ENCODE measurements at places on chromosomes 1 and 21.

GRCh38 chr1:52045236-52045635 is 9.8 kb downstream of the TXNDC12 start:
- DNase-seq, result no peak

DNA sequence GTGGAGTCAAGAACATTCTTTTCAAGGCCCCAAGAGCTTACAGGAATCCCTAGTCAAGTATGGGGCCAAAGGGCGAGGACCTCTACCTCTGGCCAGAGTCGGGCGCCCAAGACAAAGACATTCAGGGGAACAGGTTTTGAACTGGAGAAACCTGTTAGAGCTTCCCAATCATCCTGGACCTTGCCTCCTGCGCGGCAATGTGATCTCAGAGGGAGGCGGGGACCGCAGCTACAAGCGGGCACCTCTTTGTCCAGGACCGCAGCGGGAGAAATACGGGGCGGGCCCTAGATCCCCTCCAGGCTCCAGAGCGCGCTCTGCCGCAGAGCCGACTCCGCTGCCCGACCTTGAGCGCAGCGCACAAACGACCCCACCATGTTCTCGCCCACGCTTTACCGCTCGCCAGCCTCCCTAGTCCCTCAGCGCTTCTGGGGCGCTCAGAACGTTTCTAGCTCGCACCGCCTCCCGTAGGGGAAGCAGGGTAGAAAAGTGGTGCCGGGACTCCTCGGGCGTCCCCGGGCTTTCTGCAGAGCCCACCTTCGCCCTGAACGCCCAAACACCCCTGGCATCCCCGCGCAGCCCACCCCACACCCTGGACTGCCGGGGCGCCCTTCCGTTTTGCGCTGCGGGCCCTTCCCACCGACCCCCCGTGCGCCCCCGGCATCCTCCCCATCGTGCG is 28.1 kb downstream of the RABIF start:
- no peak for DNase-seq

GRCh38 chr21:40422896-40423635 is 423.9 kb downstream of the DSCAM start:
- DNase-seq, result no peak

DNA sequence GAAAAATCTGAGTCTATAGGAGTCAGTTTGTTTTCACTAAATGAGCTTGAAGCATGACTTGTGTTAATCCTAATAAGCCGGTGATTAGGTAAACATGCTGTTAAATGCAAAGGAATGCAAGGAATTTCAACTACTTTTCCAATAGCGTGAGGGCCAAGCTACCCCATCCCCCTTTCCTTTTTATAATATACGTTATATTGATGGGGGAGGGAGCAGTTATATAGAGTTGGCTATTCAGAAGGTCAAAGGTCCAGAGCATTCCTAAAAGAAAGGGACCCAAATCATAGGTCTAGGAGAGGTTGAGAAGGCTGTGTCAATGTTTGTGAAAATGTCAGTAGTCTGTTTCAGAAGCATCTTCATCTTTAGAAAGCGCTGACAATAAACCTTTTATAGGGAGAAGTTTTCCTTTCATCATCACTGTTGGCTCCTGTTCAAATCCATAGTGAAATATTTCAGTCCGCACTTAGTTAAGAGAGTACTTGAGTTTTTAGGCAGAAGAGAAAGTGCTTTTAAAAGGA is 3.8 kb downstream of the CCN1 start:
- DNase-seq, result no peak

DNA sequence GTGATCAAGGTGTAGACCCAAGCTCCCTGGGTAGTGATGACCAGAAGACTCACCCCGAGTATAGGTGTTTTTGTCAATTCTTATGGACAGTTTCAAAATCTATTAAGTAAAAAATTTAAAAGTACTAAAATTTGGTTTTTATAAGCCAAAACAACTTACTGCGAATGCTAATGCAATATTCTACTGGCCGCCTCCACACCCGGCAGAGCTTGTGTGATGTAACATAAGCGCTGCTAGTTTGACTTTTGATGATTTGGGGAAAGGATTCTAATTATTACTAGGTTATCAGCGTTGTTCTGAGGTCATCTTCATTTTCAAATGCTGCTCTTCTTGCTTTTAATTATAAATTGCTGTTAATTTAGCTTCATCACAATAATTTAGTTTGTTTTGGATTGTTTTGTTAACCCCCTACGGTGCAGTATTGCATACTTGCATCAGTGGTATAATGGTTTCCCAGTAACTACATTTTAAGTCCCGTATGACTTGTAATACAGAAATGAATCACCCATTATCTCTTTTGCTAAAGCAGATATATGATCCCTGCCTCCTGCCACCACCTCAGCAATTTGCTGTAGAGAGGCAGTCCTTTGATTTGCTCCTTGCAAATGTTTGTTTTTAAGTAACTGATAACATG is 178.0 kb downstream of the SDCCAG8 start:
- DNase-seq, result no peak

DNA sequence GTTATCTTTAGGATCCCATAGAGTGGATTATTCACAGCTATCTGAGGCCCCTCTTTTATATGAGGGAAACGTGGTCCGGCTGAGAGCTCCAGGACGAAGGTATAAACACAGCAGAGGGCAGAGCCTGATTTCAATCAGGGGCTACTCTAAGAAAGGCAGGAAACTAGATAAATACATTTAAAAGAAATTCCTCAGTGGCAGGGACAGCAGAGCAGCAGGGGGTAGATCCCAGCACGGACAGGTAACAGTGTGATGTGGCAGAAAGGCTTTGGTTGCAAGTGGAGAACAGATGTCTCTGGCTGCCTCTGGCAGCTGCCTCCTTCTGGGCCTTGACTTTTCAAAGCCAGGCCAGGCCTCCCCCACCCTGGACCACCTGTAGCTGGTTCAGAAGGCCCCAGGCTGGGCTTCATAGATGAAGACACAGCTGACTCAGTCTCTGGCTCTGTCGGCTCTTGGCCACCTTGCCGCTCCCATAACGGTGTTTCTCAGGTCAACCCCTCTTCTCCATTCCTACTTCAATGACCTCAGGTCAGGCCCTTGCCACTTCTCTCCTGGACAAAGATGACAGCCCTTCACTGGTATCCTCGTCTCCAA is 43.8 kb downstream of the FAM78B start:
- DNase-seq, result no peak

- DNase-seq, result no peak
Observed at GRCh38 chr21:34133802-34134201, 60.4 kb downstream of the MRPS6 start.

DNA sequence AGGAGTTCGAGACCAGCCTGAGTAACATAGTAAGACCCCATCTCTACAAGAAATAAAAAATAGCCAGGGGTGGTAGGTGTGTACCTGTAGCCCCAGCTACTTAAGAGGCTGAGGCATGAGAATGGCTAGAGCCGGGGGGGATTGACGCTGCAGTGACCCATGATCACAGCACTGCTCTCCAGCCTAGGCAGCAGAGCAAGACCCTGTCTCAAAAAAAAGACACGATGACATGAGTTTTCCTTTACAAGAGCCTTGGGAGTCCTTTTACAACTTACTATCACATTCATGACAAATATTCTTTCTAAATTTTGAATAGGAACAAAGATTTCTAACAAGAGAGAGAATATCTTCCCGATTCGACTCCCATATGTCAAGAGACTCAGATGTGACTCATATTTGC is 3.3 kb upstream of the BRWD1 start:
- no peak for DNase-seq

DNA sequence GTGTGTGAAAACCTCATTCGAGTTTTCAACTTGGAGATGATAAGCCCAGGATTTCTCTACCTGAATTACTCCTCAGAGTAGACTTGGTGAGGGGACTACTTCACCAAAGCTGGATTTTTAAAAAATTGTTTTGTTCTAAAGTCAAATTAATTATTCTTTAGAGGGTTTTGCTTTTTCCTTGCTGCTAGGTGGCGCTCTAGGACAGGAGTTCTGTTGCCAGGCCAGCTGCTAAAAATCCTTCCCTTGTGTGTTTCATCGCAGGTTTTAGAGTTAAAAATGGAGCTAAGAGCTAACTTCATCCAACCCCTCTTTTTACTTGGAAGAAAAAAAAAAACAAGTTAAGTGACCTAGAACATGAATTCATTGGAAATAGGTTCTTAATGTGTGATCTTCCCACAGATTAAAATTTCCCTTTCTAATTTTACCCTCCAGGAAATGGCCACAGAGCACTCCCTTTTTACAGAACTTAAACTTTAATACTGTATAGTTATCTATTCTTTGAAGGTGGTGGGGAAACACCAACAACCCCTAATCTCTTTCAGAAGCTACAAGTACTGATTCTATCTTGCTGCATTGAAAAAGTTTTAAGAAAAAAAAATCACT is 36.7 kb upstream of the FAM163A start:
- no peak for DNase-seq

DNA sequence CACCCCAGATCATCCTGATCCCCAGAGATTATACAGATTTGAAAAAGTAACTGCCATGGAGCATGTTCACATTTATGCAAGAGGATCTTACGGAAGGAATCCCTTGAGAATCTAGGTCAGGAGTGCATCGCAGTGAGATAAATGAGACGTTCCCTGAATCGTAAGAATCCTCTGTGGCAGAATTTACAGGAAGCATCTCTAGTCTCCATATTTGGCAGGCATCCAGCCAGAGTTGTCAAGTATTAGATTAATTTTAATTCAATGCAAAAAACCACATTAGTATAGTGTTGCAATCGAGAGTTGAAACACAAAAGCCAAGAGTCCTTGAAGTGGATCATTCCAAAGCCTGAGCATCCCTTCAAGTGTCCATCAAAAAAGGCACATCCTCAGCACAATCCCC is 100.8 kb downstream of the RRAGC start:
- no peak for DNase-seq

- DNase-seq, result no peak
Observed at GRCh38 chr1:165075725-165076370, 280.7 kb downstream of the LMX1A start.

DNA sequence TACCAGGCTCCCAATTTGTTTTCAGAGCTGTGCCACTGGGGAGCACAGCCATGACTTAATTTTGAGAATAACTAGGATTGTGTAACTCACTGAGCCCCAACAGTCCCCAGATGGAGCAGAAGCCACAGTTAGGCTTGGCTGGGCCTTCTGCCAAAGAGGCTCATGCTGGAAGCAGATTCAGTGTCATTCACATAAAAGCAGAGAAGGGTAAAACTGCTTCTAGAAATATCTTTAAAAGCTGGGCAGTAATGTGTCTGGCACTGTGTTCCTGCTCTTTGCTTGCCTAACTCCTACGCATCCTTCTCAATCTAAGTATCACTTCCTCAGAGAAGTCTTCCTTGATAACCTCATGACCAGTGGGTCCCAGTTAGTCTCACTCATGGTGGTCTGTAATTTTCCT is 20.3 kb downstream of the STK40 start:
- DNase-seq, result no peak

GRCh38 chr1:65431111-65431705 is 10.7 kb downstream of the LEPR start:
- no peak for DNase-seq

- DNase-seq, result no peak
Observed at GRCh38 chr21:25343774-25344545, 263.3 kb downstream of the MRPL39 start.

- no peak for DNase-seq
Observed at GRCh38 chr1:2194319-2194897, at the start of gene FAAP20. Gene FAAP20 (minus strand): TSS chr1:2194772. CDS start chr1:2194749, 23 bp downstream.

- no peak for DNase-seq
Observed at GRCh38 chr1:245942856-245943255, 564.2 kb downstream of the SMYD3 start.

GRCh38 chr1:167501515-167502191 is 16.7 kb downstream of the CD247 start:
- no peak for DNase-seq

GRCh38 chr1:65791396-65791795 is 1.3 kb upstream of the PDE4B start:
- DNase-seq, result no peak

DNA sequence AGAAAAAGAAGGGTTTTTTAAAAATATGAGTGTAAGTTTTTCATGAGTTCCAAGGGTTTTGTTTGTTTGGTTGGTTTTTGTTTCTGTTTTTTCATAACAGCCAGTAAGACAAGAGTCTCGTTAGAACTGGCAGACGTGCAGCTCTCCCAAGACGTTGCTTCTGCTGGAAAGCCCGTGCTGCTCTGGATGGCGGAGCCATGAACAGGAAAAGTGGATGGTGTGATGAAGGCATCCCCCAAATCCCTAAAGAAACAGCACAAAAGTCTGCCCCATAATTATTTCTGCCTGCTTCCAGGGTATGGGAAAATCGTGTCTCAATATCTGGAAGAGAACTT is 157.9 kb upstream of the BACE2 start:
- no peak for DNase-seq

GRCh38 chr1:147472966-147473732 is 68.2 kb upstream of the BCL9 start:
- DNase-seq, result no peak

All from GM12878 (cell line).